ENCODE measurements at places on chromosomes 7 and 10.
A peak's percentile ranks its signal among the peaks of the same experiment; 100 is the strongest.

- no peak overlapping the region for H3K27ac ChIP-seq
- peak; percentile 63 for DNase-seq
- H3K36me3 ChIP-seq, result no peaks in the 10 kb centered on the region
- H3K27me3 ChIP-seq, result no peaks in the 10 kb centered on the region
- no peaks in the 10 kb centered on the region for H3K4me1 ChIP-seq
Observed at GRCh38 chr7:111622084-111622483, 59.8 kb upstream of the IMMP2L start.

- H3K4me3 ChIP-seq, result no peak overlapping the region
- no peaks in the 10 kb centered on the region for H3K4me1 ChIP-seq
- H3K27me3 ChIP-seq, result no peaks in the 10 kb centered on the region
- no peaks in the 10 kb centered on the region for H3K36me3 ChIP-seq
- H3K27ac ChIP-seq, result no peak overlapping the region
- no peak for DNase-seq
Observed at GRCh38 chr7:43666938-43667337, 62.4 kb downstream of the COA1 start.

- H3K27me3 ChIP-seq, result no peaks in the 10 kb centered on the region
- no peak overlapping the region for H3K4me3 ChIP-seq
- no peaks in the 10 kb centered on the region for H3K36me3 ChIP-seq
- no peak for DNase-seq
- H3K4me1 ChIP-seq, result no peaks in the 10 kb centered on the region
Observed at GRCh38 chr7:51288896-51289622, 27.6 kb downstream of the COBL start.

DNA sequence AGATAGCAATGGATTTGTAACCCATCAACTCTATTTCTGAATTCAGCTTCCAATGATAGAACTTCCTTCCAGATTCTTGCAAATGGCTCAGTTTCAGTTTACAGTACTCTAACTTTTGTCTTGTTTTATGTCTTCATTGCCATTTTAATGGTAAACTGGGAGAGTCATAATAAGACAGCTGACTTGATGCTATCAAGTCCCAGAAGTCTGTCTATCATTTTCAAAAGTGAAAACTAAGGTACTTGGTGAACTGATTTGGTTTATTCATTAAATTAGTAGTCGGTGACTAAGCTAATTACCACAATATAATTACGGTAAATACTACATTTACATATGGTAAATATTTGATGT lies 25.0 kb downstream of the RTKN2 start:
- DNase-seq, result no peak
- H3K27me3 ChIP-seq, result no peaks in the 10 kb centered on the region
- no peaks in the 10 kb centered on the region for H3K36me3 ChIP-seq
- no peak overlapping the region for H3K4me3 ChIP-seq

DNA sequence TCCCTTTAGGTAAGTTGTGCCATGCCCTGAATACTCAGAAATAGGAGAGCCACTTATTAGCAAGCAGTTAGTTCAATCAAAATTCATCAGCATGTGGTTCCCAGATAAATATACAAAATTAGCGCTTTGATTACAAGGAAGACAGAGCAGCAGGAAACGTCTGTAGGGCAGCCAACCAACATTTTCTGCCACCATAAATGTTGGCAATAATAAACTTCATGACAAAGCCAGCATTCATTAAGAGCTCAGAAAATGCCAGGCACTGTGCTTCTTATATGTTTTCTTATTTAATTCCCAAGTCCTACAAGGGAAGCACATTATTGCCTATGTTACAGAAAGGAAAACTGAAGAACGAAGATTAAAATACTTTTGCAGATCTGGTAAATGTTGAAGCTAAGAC lies 22.0 kb upstream of the ABCB5 start:
- H3K4me3 ChIP-seq, result no peak overlapping the region
- DNase-seq, result no peak
- H3K4me1 ChIP-seq, result no peaks in the 10 kb centered on the region
- no peaks in the 10 kb centered on the region for H3K27me3 ChIP-seq

- H3K4me3 ChIP-seq, result no peak overlapping the region
- peaks cover 3% of the 10 kb centered on the region for H3K4me1 ChIP-seq
- H3K27me3 ChIP-seq, result no peaks in the 10 kb centered on the region
- DNase-seq, result no peak
- H3K27ac ChIP-seq, result no peak overlapping the region
Observed at GRCh38 chr7:92588561-92588960, 1.6 kb downstream of the FAM133B start.

- no peak overlapping the region for H3K4me3 ChIP-seq
- H3K27me3 ChIP-seq, result no peaks in the 10 kb centered on the region
- DNase-seq, result no peak
- H3K4me1 ChIP-seq, result no peaks in the 10 kb centered on the region
Observed at GRCh38 chr7:69282946-69283345, 315.3 kb upstream of the AUTS2 start.

DNA sequence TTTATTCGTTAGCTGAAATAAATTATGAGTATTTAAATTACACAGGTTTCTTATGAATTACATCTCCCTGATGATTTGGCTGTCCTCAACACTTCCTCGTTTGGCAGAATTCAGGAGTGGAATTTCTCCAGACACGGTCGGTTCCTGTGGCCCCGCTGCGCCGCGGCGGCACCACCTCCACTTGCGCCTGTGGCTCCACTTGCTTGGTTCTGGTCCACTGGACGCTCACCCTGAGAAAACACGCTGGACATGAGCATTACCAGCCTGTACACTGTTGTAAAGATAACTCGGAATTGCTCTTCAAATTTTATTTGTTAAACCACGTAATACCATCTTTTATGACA lies 85.3 kb downstream of the ZNF33B start:
- H3K36me3 ChIP-seq, result no peaks in the 10 kb centered on the region
- no peaks in the 10 kb centered on the region for H3K27me3 ChIP-seq
- H3K4me1 ChIP-seq, result peaks cover 4% of the 10 kb centered on the region
- H3K27ac ChIP-seq, result no peak overlapping the region

GRCh38 chr7:139915268-139915863 lies 86.3 kb downstream of the TBXAS1 start:
- H3K27me3 ChIP-seq, result no peaks in the 10 kb centered on the region
- no peaks in the 10 kb centered on the region for H3K4me1 ChIP-seq
- H3K36me3 ChIP-seq, result no peaks in the 10 kb centered on the region
- no peak overlapping the region for H3K4me3 ChIP-seq
- no peak for DNase-seq

DNA sequence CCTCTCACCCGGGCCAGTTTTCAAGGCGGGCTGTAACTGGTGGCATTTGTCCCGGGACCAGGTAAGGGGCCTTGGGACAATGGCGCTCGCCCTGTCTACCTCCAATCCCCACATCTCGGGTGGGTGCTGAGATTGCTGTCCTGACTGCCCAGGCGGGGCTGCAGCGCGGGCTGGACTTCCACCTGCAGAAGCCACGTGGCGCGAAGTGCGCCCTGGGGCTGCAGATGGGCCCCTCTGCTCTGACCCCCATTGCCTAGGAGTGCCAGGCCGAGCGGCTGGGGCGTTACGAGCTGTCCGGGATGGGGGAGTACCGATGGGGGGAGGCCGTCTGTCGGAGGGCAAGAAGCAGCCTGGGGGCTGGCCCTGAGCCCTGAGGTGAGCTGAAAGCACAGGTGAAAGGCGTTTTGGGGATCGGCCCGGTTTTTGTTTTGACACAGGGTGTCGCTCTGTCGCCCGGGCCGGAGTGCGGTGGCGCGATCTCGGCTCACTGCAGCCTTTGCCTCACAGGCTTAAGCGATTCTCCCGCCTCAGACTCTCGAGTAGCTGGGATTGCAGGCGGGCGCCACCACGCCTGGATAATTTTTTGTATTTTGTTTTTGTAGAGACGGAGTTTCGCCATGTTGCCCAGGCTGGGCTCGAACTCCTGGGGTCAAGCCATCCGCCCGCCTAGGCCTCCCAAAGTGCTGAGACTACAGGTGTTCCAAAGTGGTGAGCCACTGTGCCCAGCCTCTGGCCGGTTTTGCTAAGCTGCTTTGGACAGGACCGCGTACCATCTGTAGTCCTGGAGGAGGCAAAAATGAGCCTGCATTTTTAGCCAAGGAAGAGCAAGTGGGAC lies at the start of gene SFXN2:
TSS of gene SFXN2 (plus strand) at position 16 of the 835 bp plus-strand sequence. CDS start 12,001 bp downstream, outside the sequence.
- peak within 1 kb of the TSS; percentile 90 for H3K4me3 ChIP-seq
- peak; percentile 35 for DNase-seq
- H3K4me1 ChIP-seq, result peaks cover 23% of the 10 kb centered on the region
- H3K36me3 ChIP-seq, result no peaks in the 10 kb centered on the region
- no peaks in the 10 kb centered on the region for H3K27me3 ChIP-seq

DNA sequence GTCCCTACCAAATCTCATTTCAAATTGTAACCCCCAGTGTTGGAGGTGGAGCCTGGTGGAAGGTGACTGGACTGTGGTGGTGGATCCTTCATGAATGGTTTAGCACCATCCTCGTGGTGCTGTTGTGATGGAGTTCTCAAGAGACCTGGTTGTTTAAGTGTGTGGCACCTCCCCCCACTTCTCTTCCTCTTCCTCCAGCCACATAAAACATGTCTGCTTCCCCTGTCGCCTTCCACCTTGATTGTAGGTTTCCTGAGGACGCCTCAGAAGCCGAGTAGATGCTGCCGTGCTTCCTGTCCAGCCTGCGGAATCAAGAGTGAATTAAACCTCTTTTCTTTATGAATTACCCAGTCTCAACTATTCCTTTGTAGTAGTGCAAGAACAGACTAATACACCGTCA lies 21.0 kb downstream of the GRB10 start:
- no peaks in the 10 kb centered on the region for H3K27me3 ChIP-seq
- H3K27ac ChIP-seq, result no peak overlapping the region
- DNase-seq, result no peak
- H3K4me1 ChIP-seq, result peaks cover 2% of the 10 kb centered on the region
- peaks cover 1% of the 10 kb centered on the region for H3K36me3 ChIP-seq

DNA sequence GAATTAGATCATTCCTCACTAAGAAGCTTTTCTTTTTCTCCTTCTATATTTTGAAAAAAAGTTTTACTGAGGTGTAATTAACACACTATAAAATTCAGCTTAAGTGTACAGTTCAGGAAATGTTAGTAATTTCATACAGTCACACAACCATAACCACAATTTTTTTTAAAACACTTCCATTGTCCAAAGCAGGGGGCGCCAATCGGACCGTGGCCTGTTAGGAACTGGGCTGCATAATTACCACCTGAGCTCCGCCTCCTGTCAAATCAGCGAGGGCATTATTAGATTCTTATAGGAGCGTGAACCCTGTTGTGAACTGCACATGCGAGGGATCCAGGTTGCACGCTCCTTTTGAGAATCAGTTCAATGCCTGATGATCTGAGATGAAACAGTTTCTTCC lies 427.1 kb downstream of the TFEC start:
- DNase-seq, result no peak
- H3K27me3 ChIP-seq, result no peaks in the 10 kb centered on the region
- no peak overlapping the region for H3K27ac ChIP-seq
- no peak overlapping the region for H3K4me3 ChIP-seq
- no peaks in the 10 kb centered on the region for H3K4me1 ChIP-seq

DNA sequence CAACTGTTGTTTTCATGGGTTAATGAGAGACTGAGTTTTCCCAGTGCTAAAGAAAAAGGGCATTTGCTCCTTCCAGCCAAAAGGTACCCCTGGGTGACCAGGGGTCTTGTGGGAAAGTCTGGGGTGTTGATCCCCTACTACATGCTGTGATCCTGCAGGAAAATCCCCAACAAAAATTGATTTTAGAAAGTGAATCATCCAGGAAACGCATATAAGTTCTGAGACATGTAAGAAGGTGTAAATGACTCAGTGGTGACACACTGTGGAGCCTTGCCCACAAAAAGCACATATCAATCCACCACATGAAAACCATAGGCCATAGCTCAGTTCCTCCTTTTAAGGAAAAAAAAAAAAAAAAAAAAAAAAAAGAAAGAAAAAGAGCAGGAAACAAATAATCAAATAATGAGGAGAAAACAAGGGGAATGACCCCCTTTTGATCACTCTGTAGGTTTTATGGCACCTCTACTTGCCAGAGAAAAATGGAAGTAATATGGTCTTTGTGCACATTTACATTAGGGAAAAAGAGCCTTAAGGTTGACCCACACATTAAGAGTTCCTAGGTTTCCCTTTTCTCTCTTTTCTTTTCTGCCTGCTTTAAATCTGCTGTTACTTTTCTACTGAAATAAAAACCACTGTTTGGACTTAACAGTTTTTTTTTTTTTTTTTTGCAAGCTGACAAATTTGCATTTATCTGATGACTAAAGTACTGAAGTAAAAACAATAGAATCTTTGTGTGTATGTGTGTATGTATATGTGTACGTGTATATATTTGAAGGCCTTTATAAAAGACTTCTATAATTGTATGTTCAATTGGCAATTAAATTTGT lies 386.0 kb downstream of the KIF20B start:
- H3K27ac ChIP-seq, result no peak overlapping the region
- no peaks in the 10 kb centered on the region for H3K4me1 ChIP-seq
- no peaks in the 10 kb centered on the region for H3K36me3 ChIP-seq
- no peak for DNase-seq

DNA sequence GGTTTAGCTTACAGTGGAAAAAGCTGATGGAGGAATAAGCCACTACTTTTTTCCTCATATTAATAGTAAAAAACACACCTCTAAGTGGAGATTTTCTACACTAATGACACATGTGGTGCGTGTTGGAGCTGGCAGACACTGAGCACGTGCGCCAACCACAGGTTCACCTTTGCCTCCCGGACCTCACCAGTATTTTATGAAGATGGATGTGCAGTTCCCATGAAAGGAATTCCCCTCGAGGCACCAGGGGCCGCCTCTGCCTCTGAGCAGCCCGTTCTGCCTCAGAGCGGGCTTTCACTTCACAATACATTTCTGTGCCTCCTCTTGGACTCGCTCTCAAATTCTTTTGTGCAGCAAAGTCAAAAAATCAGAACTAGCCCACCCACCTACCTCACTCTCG lies 477.5 kb upstream of the ADARB2 start:
- no peaks in the 10 kb centered on the region for H3K27me3 ChIP-seq
- DNase-seq, result no peak
- H3K4me1 ChIP-seq, result peaks cover 14% of the 10 kb centered on the region
- H3K36me3 ChIP-seq, result no peaks in the 10 kb centered on the region
- H3K4me3 ChIP-seq, result no peak overlapping the region
- peak overlapping the region; percentile 9 for H3K27ac ChIP-seq

DNA sequence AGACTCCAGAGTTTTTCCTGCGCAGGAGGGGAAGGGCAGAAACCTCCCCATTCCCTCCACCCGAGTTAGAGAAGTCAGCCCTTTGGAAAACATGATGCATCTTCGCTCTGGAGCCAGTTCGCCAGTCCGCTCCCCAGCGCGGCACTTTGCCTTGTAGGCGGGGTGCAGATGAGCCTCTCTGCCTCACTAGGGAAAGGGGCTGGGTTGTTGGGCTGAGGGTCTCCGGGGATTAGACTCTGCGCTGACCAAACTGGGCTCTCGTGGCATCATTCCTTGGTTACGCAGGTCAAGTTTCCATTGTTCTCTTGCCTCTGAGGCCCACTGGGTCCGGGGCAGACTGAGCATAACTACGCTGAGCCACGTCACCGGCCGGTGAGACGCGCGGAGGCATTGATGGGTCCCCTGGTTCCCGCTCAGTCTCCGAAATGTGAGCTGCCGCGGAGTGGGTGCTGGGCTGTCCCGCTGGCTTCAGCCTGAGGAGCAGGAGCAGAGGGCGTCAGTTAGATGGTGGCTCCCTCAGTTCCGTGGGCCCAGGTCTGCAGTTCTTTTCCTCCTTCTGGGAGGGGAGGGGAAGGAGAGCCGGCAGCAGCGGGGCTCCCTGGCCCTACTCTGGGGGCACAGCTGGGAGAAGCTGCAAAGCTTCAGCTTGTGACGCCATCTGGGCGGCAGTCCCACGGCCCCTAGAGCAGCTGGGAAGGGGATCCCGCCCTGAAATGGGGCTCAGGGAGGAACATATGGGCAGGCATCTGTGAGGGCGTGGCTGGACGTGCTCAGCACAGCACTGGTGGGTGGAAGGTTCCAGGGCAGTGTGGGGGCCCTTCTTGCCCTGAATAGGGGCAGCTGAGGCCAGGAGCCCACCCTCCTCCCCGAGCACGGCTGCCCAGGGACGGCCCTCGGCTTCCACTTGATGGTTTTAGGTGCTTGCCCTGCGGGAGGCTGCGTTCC lies 121.3 kb upstream of the BTBD16 start:
- peaks cover 6% of the 10 kb centered on the region for H3K4me1 ChIP-seq
- no peak overlapping the region for H3K27ac ChIP-seq
- H3K36me3 ChIP-seq, result no peaks in the 10 kb centered on the region
- no peak for DNase-seq
- no peaks in the 10 kb centered on the region for H3K27me3 ChIP-seq
- H3K4me3 ChIP-seq, result no peak overlapping the region

All from trophoblast cell (in vitro differentiated cells and primary cell).